Activated CD4-positive, alpha-beta T cell treated with anti-CD3 and anti-CD28 coated beads, Interleukin-2, amount 50 U/mL, for 4 hours (primary cell): ENCODE measurements at places on chromosomes 2 and 18.

- peak; percentile 31 for DNase-seq
Measured at GRCh38 chr2:74499267-74499939, at the start of gene LBX2. Gene LBX2, minus strand, starts transcription at chr2:74499603. Its CDS starts 66 bp downstream, at chr2:74499537.

DNA sequence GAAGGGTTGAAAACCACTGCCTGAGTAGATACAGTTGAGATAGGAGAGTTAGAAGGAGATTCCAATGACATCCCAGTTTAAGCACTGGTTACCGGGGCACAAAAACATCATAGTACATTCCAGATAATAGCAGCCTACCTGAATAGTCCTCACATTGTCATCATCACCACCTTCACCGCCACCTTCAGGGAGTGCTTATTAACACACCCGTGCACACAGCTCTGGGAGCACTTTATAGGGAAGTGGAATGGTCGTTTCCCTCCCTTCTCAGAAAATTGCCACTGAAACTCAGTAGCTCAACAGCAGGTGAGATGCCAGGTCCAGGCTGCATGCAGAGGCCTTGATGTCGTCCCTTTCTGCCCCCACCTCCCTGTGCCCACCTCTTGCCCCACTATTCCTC is 8.2 kb downstream of the SERPINB7 start:
- DNase-seq: no peak

- DNase-seq: peak; percentile 88
Measured at GRCh38 chr2:199979832-199980628, 24.6 kb downstream of the MAIP1 start.

- DNase-seq: no peak
Measured at GRCh38 chr2:191670076-191670475, 7.9 kb upstream of the NABP1 start.

- DNase-seq: no peak
Measured at GRCh38 chr2:100878000-100878791, 58.3 kb downstream of the NPAS2 start.

- DNase-seq: no peak
Measured at GRCh38 chr18:22683786-22684185, 249.3 kb upstream of the RBBP8 start.

- DNase-seq: no peak
Measured at GRCh38 chr2:226772389-226773179, 27.0 kb downstream of the IRS1 start.

DNA sequence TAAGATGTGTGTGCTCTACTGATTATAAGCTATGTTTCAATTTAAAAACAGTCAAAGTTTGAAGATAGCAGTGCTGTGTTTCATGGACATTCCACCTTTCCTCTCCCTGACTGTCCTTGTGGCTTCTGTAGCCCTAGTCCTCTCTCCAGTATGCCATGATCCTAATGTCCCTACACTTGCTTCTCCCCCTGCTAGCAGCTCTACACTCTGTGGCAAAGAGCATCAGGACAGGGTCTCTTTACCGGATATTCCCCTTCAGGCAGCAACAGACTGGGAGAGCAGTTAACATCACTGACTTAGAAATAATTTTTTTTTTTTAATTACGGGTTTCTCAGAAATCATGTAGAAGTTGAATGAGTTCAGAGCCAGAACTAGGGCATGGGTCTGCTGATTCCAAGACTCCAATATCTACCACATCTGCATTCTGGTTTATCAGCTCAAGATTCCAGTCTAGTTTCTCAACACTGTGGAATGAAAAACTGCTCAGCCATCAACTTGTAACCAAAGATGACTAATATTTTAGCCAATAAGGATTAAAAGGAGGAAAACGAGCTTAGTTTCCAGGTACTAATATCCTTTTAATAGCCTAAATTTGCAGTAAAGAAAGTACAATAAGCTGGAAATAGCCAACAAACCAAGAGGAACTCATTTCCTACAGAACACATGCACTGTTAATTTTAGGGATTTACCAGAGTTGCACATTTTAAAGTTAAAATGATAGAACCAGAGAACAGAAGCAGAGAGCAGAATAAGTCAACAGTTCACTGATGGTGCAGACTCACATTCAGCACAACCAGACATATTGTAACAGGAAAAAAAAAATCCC is 45.2 kb downstream of the TMEM131 start:
- no peak for DNase-seq

DNA sequence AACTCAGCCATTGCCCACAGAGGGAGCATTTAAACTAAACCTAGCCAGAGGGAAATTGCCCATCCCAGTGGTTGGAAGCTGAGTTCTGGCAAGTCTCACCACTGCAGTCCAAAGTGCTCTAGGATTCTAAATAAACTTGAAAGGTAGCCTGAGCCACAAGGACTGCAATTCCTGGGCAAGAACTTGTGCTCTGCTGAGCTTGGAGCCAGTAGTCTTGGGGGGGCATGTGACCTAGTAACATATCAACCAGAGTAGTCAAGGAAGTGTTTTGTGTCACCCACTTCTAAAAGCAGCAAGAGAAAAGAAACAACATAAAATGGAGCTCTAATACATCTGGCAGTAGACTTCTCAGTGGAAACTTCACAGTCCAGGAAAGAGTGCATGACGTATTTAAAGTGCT is 167.0 kb downstream of the PTH2R start:
- DNase-seq: no peak

- no peak for DNase-seq
Measured at GRCh38 chr18:57426187-57426586, 9.0 kb upstream of the ONECUT2 start.

GRCh38 chr2:160364364-160364763 is 129.2 kb downstream of the RBMS1 start:
- no peak for DNase-seq

- DNase-seq: no peak
Measured at GRCh38 chr2:209525834-209526281, 102.0 kb downstream of the MAP2 start.

GRCh38 chr2:69973335-69973735 is 11.9 kb upstream of the ASPRV1 start:
- DNase-seq: no peak

DNA sequence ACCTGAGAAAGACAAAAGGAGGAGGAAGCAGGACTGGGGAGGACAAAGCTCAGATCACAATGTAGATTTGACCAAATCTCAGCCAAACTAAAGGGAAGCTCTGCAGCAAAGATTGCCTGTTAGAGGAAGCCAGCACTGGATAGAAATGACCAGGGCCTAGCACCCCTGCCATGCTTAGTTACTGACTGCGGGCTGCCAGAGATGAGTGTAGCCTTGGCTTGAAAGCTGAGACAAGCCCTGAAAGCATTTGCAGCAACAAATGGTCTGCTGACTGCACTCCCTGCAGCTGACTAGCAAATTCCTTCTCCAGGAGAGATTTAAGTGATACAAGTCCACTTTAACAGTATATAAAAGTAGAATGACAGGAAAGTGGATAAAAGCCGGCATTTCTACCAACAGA is 140.9 kb upstream of the CRIM1 start:
- DNase-seq: no peak

DNA sequence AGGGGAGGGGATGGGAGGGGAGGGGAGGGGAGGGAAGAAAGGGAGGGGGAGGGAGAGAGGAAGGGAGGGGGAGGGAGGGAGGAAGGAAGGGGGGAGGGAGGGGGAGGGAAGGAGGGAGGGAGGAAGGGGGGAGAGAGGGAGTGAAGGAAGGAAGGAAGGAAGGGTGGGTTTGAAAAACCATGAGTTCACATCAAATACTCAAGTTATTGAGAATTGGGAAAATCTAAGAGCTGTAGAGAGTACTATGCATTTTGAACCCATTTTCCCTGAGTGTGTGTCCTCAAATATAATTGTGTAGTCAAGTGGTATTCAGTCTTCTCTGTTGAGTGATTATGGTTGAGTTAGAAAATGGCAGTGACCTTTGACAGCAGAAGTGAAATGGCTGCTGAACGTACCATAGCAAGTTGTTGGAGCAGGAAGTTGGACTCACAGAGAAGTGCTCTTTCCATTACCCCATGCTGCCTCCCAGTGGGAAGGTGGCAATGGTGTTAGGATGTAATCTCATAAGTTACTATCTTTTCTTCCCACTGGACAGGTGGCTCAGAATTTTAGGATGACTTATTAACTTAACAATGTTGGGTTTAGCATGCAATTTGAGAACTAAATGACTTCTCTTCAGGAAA is 214.6 kb downstream of the SETBP1 start:
- DNase-seq: peak; percentile 4

GRCh38 chr2:224576088-224576715 is 9.0 kb downstream of the CUL3 start:
- no peak for DNase-seq

- no peak for DNase-seq
Measured at GRCh38 chr2:84271977-84272376, 187.1 kb downstream of the SUCLG1 start.

GRCh38 chr2:26345283-26345544 is 729 bp upstream of the SELENOI start:
- DNase-seq: no peak
